Inflammatory macrophage (primary cell): ENCODE measurements at places on chromosomes 12 and 14.

DNA sequence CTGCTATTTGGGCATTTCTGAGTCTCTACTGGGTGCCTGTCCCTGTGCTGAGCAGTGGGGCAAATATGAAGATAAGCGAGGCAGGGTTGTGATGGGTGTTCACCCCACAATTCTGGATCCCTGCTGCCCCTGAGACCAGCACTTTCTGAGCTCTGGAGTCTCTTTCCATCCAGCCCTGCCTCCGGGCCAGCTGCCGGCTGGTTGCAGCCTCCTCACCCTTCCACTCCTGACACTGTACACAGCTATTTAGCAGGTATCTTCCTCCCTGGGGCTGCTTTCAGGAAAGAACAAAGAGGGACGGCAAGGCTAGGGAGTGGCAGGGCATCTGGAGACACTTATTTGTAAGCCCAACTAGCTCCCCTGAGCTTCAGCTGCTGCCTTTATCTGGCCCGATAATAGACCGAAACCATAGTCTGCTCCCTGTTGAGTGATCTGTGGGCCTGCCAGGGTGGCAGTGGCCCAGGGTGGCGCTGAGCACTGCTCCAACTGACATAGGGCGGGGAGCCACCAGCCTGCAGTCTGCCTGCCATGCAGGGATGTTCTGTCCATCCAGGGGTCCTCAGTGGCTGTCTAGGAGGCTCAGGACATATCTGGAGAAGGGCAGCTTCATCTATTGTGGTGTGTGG, 7.6 kb upstream of the KRT80 start:
- no peak for DNase-seq

DNA sequence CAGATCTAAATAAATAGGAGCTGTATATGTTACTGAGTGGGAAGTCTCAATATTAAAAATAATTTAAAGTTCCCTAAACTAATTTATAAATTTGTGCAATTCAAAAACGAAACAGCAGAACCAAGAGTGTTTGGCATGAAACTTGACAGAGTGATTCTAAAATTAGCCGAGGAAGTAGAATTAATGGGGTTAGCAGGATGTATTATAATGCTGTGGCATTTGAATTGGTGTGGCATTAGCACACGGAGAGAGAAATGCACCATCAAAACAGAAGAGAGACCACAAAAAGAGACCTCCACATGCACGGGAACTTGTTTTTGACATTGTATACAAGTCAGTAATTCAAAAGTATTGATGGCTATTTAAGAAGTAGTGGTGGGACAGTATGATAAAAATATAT, 366.0 kb upstream of the RGS6 start:
- peak; percentile 42 for DNase-seq

DNA sequence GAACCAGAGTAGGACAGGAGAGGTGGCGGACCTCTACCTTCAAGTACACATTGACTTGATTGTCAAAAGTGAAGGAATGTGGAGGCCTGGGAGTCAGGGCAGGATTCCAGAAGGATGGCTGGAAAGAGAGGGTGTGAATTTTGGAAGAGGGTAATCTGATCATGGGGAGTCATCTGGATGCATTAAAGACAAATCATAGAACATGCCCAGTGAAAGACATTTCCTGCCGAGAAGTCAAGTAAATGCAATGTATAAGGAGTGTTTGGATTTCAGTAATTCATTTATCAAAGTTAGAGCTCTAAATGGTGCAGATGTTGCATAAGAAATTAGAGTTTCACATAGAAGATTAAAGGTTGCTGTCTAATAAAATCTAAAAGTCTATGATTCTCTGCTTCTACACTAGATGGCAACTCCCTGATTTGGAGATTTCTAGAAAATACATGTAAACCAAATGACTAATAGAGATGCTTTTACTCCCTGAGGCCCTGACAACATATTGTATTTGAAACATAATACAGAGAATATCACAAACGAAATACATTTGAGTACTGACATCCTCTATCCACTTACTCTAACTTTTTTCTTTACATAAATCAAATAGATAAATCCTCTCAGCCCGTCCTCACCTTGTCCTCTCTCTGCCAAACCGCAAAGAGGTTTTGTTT, 91.3 kb downstream of the KCNA5 start:
- no peak for DNase-seq

DNA sequence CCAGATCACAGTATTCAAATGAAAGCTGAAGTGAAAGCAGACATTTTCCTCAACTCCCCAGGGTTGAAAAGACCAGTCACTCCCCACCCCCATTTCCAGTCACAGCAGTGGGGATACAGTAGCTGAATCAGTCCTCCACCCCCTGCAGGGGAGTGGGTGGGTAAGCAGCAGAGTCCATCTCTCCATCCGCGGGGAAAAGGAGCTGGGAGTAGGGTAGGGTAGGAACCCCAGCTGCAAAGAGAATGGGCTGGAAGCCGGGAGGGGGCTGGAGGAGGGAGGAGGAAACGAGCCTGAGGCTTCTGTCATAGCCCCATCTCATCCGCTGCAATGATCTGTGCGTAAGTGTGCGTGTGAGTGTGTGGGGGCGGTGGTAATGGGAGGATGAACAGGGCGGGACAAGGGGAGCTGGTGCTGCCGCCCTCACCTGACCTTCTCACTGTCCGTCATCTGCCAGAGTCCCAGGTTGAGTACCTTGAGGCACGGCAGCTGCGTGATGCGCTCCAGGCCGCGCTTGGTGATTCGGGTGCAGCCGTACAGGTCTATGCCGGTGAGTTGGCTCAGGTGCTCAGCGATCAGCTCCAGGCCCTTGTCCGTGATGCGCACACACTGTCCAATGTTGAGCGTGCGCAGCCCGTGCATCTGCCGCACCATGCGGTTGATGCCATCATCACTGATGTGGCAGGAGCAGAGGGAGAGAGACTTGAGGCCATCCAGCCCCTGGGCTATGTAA, 1.8 kb downstream of the FBXL14 start:
- DNase-seq: peak; percentile 14

DNA sequence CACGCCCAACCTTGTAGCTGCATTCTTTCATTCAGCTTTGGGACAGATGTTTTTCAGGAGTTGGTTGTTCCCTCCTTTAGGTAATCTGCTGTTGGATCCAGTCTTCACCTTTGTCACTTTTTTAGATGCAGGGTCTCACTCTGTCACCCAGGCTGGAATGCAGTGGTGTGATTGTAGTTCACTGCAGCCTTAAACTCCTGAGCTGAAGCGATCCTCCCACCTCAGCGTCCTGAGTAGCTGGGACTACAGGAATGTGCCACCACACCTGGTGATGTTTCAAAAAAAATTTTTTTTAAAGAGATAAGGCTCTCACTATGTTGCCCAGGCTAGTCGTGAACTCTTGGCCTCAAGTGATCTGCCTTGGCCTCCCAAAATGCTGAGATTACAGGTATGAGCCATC, 164.3 kb downstream of the KTN1 start:
- DNase-seq: no peak
